Caki2 (cell line): ENCODE measurements at places on chromosomes 7 and 10. TPM values are rescaled to one million over a fixed set of nuclear protein-coding genes. Genes with fewer than 3 reads are reported as not detected.

- no peak for DNase-seq
Measured at GRCh38 chr10:111018021-111018420, 58.8 kb upstream of the ADRA2A start.

DNA sequence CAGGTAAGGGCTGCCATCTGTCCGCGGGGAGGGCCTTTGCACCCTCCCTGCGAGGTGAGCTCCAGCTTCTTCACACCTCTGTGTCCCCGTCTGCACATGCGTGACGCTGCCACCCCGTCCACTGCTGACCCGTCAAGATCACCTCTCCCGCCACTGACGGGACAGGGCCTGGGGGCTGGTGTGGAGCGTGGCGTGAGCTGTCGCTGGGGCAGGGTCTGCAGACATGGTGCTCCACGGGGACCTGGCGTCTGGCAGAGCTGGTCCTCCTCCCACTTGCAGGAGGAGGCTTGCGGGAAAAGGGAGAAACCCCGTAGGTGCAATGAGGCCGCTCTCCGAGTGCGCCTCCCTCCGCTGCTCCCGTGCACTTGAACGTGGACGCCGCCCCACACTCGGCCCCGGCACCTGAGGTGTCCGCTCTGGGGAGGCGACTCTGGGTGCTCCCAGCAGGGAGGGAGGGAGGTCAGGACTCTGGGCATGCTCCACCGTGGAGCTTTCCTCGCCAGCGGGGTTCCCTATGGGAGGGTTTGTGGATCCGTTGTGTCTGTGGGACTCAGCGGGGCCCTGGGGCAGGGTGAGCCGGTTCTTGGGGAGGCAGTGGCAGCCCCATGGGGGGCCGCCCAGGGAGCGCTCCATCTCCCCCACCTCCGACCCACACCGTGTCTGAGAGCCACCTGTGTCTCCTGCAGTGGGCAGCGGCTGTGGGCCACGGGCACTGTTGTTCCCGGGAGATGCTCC lies 17.6 kb upstream of the DPYSL4 start:
- no peak for DNase-seq

- DNase-seq = no peak
Measured at GRCh38 chr7:155805826-155806095, 6.5 kb downstream of the SHH start.

GRCh38 chr7:139798892-139799291 lies 21.1 kb upstream of the HIPK2 start:
- DNase-seq = no peak

The PKD2L1 gene
- not detected in 2 replicates for total RNA-seq

The LAMB1 gene
- total RNA-seq = 121 and 127 TPM in 2 replicates

The DENND2A gene
- 0.34 and 0.75 TPM in 2 replicates for total RNA-seq
